Muscle of leg (tissue), 16 donors: ENCODE measurements at places on chromosomes 1 and 21. TPM values are rescaled to one million over a fixed set of nuclear protein-coding genes. Genes with fewer than 3 reads are reported as not detected.

DNA sequence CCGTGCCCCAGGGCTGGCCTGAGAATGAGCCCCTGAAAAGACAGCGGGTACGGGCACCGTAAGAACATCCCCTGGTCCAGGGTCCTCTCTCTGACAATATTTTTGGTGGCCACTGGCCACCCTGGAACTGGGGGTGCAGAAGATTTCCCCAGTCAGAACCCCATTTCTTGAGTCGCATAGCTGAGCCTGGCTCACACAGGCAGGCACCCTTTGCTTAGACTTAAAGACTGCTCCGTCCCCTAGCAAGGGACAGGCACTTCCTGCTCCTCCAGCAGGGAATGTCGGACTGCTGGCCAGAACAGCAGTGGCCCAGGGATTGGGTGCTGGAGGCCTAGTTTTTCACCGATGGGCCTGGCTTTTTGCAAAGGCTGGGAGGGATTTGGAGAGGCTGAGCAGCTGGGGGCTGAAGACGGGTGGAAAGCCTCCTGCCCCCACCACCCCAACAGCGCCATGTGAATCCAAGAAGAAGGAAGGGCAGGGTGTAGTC lies 4.3 kb downstream of the OLIG2 start:
- no peak for DNase-seq

DNA sequence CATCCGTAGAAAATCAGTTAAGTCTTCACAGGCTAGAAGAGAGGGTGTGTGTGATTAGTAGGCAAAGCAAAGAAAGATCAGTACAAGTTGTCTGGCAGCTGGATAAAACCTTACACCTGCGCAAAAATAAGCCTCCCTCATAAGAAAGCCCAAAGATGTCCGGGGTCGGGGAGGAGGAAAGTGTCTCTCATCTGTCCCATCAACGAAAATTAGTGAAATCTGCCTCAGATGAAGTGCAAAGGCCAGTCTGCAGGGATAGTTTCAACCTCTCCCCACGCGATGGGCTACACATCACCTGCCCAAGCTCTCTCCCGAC lies 333.9 kb downstream of the SRGAP2C start:
- no peak for DNase-seq

Gene GNL2
- total RNA-seq: 57.5 TPM

GRCh38 chr1:98333936-98334335 lies 327.6 kb upstream of the SNX7 start:
- DNase-seq: no peak

- DNase-seq: peak; percentile 27
Measured at GRCh38 chr1:244092293-244092963, 41.3 kb downstream of the ZBTB18 start.

DNA sequence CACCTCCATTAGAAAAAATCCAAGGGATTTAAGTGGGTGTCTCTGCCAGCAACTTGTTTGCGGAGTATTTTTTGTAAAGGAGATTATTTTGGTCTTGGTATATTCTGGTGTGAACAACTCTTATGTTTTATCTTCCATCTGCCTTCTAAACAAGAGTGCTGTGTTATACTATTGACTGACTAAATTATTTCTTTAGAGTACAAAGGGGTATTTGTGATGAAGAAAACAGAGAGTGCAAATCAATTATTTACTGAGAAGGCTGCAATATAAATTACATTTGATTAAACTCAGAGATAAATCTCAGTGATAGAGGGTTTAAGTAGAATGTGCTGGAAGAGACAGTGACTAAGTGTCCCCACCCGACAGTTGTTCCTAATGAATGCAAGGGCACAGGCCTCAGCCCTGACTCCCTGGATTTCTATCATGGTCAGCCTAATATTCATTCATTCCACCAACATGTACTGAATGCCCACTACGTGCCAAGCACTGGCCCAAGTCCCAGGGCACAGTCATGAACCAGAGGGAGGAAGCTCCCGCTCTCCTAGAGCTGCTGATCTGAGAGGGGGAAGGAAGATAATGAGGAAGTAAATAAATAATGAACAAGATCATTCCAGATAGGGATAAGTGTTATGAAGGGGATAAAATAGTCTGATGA lies 196.9 kb upstream of the C8B start:
- no peak for DNase-seq

GRCh38 chr1:183778568-183779433 lies 26.1 kb upstream of the RGL1 start:
- DNase-seq: no peak

DNA sequence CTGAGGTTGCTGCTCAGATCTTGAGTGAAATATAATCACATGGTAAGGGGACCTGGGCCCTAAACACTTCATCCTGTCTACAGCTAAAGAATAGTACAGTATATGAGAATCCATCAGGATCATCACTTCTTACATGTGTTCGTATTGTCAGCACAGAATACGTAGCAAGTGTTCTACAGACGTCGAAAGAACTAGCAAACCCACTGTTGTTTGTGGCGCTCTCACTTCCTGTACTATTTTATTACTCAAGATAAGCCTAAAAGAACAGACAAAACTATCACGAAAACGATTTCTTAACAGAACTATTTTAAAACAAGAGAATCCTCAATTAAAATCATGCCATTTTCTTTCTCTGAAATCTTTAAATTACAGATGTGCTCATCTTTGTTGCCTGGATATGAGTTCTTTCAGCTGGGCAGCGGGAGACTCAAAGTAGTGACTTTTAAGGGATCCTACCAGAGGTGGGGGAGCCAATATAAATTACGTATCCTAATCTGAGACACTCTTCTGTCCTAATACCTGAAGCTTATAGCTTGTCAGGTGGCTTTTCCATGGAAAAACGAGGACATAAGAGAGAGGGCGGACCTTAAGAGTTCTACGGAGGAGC lies 724 bp downstream of the ST7L start:
- DNase-seq: peak; percentile 36

Gene NR5A2
- total RNA-seq: 3.7 TPM

DNA sequence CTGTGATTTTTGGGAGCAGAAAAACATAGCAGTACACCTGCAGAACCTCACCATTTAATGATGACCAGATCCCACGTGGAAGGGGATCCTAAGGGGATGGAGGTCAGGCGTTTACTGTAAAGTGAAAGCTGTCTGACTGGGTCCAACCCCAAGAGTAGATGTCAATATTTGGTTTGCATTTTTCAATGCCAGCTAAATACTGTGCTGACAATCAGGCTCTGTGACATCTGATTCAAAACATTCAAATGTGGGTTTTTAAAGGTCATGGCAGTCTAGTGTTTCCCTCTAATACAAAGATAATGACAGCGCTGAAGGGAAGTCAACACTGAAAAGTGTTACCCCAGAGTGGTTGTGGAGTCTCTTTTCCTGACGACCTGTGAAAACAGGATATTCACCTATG lies 68.1 kb downstream of the SPAG17 start:
- DNase-seq: no peak

GRCh38 chr1:85850238-85850637 lies 142.0 kb upstream of the ZNHIT6 start:
- DNase-seq: peak; percentile 36

- no peak for DNase-seq
Measured at GRCh38 chr1:85550784-85551516, 29.6 kb upstream of the CCN1 start.

DNA sequence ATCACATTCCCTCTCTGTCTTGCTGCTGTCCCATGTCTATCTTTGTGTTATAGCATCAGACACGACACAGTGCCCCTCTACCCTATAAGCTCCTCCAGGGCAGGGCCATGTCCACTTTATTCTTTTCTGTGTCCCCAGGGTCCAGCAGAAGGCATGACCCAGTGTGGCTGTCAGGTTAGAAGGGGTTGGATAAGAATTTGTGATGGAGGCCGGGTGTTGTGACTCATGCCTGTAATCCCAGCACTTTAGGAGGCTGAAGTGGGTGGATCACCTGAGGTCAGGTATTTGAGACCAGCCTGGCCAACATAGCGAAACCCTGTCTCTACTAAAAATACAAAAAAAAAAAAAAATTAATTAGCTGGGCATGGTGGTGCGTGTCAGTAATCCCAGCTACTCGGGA lies 26.3 kb upstream of the RNF19B start:
- DNase-seq: no peak

DNA sequence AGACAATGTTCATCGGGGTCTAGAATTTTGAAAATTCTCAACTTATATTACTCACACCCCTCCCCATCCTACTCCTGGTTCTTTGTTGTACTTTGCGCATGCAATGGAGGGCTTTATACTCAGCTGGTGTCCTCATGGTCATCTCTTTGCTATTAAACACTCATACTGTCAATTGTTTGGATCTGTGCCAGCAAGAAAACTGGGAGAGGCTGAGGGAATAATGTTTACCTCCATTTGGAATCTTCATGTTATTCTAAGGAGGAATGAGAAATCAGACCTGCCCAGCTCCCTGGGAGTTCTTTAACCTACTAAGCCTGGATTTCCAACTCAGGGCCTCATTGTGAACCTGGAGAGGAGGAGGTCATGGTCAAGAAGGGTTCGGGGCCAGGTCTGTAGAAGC lies 143.9 kb upstream of the DNAH14 start:
- no peak for DNase-seq

DNA sequence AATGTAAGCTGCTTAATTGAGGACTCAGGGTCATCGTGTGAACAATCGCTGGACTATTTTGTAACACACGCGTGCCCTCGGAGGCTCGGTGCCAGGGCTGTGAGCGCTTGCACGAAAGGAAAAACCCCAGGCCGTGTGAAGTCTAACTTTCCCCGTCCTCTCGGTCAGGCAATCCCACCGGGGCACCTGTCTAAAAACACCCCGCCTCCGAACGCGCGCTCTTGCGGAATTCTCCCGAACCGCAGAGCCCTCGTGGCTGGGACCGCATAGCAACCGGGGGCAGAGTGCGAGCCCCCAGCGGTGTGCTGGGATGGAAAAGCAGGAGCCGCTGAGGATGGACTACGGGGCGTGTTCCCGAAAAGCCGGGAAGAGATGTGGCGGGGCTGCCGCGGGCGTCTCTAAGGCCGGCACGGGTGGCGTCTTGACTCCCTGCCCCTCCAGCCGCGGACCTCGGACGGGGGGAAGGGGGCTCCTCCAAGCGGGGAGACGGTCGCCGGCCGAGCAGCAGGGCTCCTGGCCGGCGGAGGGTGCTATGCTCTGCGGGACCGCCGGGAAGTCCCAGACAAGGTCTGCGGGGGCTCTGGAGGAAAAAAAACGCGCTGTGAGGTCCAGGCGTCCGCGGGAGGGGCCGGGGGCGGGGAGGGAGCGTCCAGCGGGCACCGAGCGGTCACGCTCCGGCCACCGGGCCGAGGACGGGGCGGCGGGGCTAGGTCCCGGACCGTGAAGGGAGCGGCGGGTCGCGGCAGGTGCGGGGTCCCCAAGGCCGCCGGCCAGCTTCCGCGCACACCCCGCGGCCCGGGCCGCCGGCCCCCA lies 936 bp downstream of the ZBTB21 start:
- DNase-seq: peak; percentile 71

DNA sequence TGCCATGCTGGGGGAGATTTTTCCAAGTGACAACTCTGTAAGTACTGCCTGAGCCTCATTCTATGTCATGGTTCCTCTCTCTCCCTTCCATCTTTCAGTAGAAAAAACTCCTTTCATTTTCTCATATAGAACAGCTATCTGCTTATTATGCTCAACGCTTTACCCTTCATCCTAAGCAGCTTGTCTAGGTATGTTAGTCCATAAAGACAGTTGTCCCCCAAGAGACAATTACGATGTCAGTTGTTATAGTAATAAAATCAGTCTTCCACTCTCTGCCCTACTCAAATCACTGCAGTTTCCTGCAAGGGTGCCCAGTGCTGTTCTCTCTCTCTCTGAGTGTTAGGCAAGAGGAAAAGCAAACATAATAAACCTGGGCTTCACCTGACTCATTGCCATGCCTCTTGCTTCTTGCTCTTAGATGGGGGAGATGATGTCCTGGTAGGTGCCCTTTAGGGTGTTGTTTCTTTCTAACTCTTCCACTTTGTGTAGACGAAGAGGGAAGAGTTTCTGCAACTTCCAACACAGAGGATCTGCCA lies 59.4 kb downstream of the PAPPA2 start:
- no peak for DNase-seq

Gene ASTN1
- 7.8 TPM for total RNA-seq

DNA sequence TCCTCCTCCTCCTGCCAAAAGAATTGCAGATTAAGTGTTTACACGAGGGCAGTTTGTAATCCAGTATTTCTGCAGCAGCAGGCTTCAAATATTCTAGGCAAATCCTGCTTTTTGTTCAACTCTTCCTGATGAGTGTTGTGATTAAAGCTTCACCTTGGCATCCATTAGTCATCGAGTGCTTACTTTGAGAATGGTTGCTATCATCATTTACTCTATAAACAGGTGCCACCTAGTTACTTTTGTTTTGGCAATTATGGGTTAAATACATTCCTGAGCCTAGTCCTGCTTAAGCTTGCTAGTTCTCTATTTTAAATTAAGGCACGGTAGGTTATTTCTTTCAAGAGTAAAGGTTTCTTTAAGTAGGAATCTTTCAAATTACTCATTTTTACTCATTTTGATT lies 20.3 kb downstream of the PDC start:
- DNase-seq: no peak

Gene LCE2A
- total RNA-seq: not detected

DNA sequence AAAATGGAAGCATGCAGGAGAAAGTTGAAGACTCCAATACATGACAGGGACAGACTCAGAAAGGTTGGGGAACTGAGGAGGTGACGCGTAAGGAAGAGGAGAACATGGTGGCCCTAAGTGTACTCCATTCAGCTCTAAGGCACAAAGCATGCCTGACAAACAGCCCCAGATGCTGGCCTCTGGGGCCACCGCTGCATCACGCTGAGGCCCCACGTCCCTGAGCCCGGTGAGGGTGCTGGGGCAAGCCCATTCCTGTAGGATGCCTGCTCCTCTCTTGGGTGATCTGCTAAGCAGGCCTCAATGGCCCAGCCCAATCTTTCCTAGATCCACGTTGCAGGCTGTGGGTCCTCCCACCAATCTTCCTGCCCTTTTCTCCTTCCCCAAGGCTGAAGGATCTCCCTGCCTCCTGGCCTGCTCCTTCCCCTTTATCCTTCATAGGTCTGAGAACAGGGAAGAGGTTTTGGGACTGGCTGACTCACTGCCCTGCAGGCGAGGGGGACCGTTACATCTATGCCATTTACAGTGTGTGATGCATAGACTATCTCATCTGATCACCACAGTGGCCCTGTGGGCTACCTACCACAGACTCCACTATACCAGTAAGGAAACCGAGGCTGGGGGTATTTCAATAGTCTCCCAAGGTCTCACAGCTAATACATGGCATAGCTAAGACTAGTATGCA lies 16.8 kb upstream of the NID1 start:
- no peak for DNase-seq

DNA sequence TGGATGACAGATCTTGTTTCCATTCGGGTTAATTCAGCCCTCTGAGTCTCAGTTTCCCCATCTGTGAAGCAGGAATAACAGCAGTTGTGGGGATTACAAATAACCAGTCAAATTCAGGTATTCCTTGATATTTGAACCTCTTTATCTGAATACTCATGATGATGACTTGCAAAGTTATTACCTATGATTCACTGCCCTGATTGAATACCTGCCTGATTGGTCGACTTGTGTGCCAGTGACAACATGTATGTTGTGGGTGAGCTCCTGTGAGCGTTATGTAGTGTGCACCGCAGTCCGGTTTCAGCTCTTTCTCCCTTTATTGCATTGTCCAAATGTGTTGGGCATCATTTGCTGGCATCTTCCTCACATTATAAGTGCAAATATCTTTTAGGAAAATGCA lies 9.5 kb upstream of the TMEM61 start:
- no peak for DNase-seq
